Thyroid gland (tissue), 4 donors: ENCODE measurements at places on chromosomes 1 and 21.

DNA sequence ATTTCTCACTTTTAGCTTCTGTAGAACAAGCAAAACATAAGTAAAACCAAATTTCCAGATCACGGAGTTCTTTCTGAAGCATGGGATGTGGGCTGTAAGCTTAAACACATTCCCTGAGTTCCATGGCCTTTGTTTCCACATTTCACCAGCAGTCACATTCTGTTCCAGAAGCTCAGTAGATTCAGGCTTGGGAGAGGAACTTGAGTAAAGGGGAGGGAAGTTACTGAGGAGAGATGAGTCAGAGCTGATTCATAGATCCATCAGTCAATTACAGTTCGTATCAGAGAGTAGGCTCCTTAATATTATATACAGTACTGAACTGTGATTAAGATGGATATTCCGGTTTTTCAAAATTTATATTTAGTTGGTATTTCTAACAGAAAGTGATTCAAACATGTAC is 614.3 kb downstream of the NCAM2 start:
- H3K36me3 ChIP-seq: no peaks in the 10 kb centered on the region
- H3K27ac ChIP-seq: no peak overlapping the region
- H3K27me3 ChIP-seq: no peaks in the 10 kb centered on the region
- H3K4me1 ChIP-seq: no peaks in the 10 kb centered on the region

DNA sequence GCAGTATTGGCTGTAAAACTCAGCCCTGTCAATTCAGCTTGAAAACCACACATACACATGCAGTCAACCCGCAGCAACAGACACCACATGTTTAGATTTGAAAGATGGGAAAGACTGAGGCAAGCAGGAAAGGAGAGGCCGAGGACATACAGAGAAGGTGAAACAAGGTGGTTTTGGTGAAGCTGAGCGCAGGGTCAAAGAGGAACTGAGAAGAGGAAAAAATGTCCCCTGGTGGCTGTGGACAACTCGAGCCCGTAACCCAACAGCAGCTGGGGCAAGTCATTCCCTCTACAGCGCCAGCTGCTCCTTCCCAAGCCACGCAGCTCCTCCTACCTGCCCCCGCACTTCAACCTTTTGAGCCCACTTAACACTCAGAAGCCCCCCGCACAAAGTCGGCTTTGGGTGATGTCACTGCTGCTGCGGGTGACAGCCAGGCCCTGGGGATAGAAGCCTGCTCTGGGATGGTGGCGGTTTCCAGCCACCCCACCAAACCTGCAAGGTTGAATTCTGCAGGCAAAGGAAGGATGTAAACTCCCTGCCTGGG is 63.0 kb downstream of the KCNN3 start:
- H3K36me3 ChIP-seq: no peaks in the 10 kb centered on the region
- H3K4me1 ChIP-seq: peaks cover 22% of the 10 kb centered on the region
- no peaks in the 10 kb centered on the region for H3K27me3 ChIP-seq
- DNase-seq: no peak

DNA sequence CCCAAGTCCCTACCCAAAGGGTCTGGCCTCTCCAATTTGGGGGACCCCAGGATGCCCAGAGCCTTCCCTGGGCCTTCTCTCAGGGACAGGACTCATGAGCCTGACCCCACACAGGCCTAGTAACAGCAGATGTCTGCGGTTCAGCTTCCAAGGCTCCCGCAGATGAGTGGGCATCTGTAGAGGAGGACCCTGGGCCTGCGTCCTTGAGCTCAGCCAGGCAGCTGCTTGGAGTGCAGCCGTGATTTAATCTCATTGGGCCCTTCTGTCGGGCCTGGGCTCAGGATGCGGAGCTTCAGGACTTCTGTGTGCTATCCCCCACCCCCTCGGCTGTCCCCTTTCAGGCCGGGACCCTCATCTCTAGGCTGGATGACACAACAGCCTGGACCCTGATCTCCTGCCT is 35.4 kb downstream of the IGSF21 start:
- H3K27me3 ChIP-seq: no peaks in the 10 kb centered on the region
- no peaks in the 10 kb centered on the region for H3K4me1 ChIP-seq
- DNase-seq: no peak
- H3K4me3 ChIP-seq: no peak overlapping the region
- no peaks in the 10 kb centered on the region for H3K36me3 ChIP-seq

DNA sequence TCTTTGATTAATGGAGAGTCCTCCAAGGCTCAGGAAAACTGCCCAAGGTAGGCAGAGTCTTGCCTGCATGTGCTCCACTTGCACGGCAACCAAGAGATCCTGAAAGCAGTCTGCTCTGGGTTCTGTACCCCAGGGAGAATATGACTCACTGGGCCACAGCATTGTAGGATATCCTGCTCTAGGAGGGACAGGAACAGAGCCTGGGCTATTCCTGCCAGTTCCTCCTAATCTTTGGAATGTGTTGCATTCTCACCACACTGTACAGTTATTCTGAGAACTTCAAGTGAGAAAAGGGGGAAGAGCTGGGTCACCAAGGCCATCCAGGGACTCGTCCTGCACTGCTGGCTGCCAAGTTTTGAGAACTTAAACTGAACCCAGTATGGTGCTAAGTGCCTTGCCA is 278.5 kb downstream of the MATN1 start:
- no peak for DNase-seq
- no peak overlapping the region for H3K4me3 ChIP-seq
- H3K4me1 ChIP-seq: no peaks in the 10 kb centered on the region
- H3K27ac ChIP-seq: no peak overlapping the region
- H3K36me3 ChIP-seq: no peaks in the 10 kb centered on the region

DNA sequence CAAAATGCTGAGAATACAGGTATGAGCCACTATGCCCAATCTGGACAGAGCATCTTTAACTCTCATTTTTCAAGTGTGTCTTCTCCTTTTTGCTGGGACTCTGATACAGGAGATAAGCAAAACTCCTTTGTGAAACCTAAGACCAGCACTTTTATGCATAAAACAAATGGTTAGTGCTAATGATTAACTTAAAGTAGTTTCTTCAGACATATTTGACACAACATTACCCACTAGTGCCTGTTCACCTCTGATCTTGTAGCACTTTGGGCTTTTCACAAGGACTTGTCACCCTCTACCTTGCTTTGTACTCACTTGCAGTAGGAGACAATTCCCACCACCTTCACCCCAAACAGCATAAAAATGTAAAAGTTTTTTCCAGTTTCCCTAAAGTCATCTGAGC is 216.3 kb downstream of the RGS7 start:
- H3K27ac ChIP-seq: no peak overlapping the region
- no peaks in the 10 kb centered on the region for H3K36me3 ChIP-seq
- no peak for DNase-seq
- no peaks in the 10 kb centered on the region for H3K27me3 ChIP-seq
- no peaks in the 10 kb centered on the region for H3K4me1 ChIP-seq
- H3K4me3 ChIP-seq: no peak overlapping the region

DNA sequence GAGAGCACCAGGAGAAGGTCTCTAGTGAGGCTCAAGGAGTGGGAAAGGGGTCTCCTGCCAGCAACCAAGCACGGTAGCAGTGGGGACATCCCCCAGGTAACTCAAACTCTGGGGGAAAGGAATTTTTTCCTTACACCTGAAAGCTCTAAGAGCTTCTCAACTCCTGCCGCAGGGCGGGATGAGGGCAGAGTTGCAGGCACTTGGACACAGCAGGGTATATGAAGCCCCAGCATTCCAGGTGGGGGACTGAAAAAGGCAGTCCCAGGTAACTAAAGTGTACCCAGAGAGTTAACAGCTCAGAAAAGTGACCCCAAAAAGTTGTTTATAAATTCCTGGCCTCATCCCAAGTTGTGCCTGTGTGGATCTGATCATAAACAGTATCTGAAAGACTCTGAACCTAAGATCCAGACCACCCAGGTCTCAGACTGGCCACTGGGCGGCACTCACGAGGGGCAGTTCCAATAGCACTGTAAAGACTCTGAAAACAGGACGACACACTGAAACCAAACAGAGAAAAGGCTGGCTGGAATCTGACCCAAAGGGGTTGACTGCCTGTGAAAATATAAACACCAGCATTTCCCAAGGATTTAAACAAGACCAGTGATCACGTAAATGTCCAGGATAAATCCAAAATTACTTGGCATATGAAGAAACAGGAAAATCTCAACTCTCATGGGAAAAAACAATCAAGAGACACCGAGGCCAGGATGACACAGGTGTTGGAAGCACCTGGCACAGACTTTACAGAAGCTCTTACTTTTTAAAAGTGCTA is 47.5 kb downstream of the HSF2BP start:
- no peaks in the 10 kb centered on the region for H3K27me3 ChIP-seq
- H3K27ac ChIP-seq: no peak overlapping the region
- peak; percentile 69 for DNase-seq
- peaks cover 30% of the 10 kb centered on the region for H3K4me1 ChIP-seq
- no peaks in the 10 kb centered on the region for H3K36me3 ChIP-seq
- no peak overlapping the region for H3K4me3 ChIP-seq

DNA sequence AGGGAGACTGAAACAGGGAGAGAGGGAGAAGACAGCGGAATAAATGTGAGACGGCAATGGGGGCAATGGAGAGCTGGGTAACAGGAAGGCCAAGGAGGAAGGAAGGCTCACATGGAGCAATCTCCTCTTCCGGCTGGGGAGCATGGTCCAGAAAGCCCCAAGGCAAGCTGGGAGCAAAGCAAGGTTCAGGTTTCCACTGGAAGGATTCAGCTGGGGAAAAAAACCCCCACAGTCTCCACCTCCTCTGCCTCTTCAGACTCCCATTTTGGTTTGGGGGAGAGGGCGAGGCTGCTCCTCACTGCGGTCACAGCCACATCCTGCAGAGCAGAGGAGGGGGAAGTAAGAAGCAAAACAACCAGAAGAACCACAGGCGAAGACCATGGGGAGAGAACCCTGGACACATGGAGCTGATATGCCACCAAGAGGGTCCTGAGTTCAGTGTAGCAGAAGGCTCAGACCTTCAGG is 650 bp downstream of the TNFAIP8L2 start:
- no peak overlapping the region for H3K27ac ChIP-seq
- DNase-seq: no peak
- peaks cover 25% of the 10 kb centered on the region for H3K36me3 ChIP-seq

DNA sequence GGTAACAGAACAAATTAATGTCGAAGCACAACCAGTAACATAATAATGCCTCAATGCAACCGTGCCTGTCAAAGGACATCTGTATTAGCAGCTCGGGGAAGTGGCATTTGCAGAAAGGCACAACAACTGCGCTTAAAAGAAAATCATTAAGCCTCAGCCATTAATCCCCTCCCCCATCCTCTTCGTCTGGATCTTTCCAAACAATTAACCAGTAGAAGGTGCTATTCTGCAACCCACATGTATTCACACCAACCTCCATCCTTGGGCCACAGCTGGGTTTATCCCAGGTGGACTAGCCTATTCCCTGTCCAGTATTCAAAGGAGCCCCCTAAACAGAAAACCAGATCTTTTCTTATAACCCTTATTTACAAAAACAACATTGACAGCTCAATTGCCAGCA is 2.6 kb downstream of the RERE start:
- peaks cover 47% of the 10 kb centered on the region for H3K4me1 ChIP-seq
- no peak overlapping the region for H3K27ac ChIP-seq
- no peaks in the 10 kb centered on the region for H3K36me3 ChIP-seq

GRCh38 chr1:235873045-235873444 is 6.3 kb upstream of the LYST start:
- no peaks in the 10 kb centered on the region for H3K4me1 ChIP-seq
- no peaks in the 10 kb centered on the region for H3K27me3 ChIP-seq
- no peak for DNase-seq

DNA sequence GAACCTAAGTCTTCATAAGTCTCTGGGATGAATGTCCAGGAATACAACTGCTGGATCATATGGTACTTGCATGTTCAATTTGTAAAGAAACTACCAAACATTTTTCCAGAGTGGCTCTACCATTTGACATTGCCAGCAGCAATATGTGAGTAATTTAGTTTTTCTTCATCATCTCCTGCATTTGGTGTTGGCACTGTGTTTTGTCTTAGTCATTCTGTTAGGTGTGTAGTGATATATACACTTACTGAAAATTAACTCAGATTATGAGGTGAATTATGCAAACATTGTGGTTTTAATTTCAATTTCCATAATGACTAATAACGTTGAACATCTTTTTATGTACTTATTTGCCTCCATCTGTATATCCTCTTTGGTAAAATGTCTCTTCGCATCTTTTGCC is 138.7 kb downstream of the LRRC40 start:
- no peak overlapping the region for H3K4me3 ChIP-seq
- H3K27me3 ChIP-seq: no peaks in the 10 kb centered on the region
- no peaks in the 10 kb centered on the region for H3K36me3 ChIP-seq
- H3K27ac ChIP-seq: no peak overlapping the region
- DNase-seq: no peak
- no peaks in the 10 kb centered on the region for H3K4me1 ChIP-seq

- no peak overlapping the region for H3K4me3 ChIP-seq
- H3K27me3 ChIP-seq: no peaks in the 10 kb centered on the region
- DNase-seq: no peak
- peaks cover 77% of the 10 kb centered on the region for H3K4me1 ChIP-seq
- H3K27ac ChIP-seq: peak overlapping the region; percentile 80
Observed at GRCh38 chr1:169129109-169129784, 22.8 kb downstream of the ATP1B1 start.

DNA sequence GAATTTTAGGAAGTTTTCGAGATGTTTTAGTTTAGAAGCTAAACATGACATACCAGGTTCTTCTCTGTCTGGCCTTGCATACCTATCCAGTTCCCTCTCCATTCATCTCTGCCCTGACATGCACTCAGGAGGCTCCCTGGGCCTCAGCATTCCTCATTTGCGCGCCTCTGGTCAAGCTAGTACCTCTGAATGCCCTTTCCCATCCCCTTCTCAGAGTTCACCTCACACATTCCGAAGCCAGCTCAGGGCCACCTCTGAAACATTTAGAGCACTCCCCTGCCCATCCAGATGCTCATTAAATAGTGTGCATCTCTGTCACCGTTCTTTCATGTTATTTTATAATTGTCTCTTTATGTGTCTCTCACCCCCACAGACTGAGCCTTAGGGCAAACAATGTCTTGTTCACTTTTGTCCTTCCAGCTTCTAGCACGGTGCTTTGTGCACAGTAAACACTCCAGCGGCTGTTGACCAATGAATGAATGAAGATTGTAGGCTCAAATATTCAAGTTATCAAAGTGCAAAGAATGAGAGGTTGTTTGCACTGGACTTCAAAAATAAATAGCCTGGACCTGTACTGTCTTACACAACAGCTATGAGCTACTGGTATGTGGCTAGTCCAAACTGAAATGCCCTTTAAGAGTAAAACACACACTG is 1.2 kb upstream of the DHCR24 start:
- H3K4me3 ChIP-seq: no peak overlapping the region
- no peaks in the 10 kb centered on the region for H3K36me3 ChIP-seq
- peaks cover 6% of the 10 kb centered on the region for H3K4me1 ChIP-seq
- no peaks in the 10 kb centered on the region for H3K27me3 ChIP-seq
- DNase-seq: no peak

DNA sequence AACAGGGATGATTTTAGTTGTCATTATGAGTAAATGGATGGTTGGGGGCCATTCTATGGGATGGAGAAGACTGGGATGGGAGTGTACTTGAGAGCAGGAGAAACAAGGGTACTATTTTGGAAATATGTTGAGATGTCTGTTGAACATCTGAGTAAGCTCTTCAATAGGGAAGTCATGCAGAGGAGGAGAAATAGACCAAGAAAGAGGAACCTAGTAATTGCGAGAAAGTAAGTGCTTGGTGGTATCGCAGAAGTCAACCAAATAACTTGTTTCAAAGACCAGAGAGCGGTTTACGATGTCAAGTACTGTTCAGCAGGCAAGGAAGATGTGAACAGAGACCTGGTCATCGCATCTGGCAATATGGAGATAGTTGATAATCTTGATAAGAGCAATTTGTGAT is 22.4 kb upstream of the CHRM3 start:
- H3K36me3 ChIP-seq: no peaks in the 10 kb centered on the region
- H3K27ac ChIP-seq: no peak overlapping the region
- DNase-seq: no peak
- no peaks in the 10 kb centered on the region for H3K4me1 ChIP-seq
- no peak overlapping the region for H3K4me3 ChIP-seq
- no peaks in the 10 kb centered on the region for H3K27me3 ChIP-seq
